ENCODE measurements at places on chromosomes 11 and 22.

DNA sequence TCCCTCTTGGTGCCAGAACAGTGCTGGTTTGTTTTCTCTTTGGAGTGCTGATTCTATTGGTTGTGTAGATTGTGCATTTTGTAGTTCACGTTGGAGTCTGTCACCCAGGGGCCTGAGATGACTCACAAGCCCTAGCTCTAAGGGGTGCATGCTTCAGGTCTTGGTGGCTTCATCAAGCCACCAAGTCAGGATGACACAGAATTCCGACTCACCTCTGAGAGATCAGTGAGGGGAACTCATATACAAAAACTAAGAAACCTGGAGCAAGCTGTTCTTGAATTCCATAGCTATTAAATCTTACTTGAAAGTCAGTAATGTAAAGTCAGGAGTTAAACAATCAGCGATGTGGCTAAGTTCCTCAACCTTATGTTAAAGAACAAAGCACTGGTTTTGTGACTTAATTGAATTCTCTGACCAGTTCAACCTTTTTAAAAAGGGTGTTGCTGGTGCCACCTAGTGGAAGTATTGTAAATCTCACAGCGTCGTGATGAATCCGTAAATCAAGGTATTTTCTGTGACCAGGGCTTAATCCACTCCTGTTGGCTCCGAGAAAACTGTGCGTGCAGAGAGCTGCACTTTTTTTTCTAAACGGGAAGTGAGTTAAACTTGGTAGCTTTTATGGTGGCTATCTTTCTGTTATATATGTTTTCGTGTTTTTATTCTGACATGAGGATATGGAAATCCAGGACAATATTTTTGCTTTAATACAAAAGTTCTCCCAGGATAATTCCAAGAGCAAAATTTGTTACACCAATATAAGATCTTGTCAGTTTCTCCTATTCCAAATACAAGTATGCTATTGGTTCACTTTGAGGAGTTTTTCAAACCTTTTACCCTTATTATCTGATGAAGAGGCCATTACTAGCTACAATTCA, 14.6 kb downstream of the MMP13 start:
- no peak for DNase-seq

DNA sequence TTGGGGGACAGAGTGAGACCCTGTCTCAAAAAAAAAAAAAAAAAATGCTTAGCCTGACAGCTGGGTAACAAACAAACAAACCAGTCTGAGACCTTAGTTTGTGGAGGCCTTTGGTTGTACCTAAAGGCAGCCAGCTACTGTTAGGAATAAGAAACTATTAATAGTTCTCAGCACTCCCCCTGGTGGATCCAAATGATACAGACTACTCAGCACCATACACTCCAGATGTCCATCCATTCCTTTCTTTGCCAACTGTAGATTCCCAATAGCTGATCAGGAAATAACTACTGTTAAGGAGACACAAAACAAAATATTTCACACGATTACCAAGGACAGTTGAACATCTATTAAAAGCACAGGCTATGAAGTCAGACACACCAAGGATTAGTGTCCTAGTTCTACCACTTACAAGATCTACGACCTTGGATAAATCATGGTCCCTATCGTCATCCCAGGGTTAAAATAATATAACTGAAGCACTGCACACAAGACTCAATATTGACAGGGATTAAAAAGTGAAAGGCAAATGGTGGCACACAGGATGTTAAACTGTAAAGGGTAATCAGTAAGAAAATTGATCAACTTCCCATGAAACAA, 17.2 kb downstream of the CLDN25 start:
- DNase-seq: no peak

GRCh38 chr11:46309814-46310259, 32.4 kb downstream of the CREB3L1 start:
- no peak for DNase-seq

GRCh38 chr22:45743687-45744086, 72.1 kb downstream of the ATXN10 start:
- DNase-seq: no peak

GRCh38 chr22:43743131-43743530, 69.0 kb downstream of the EFCAB6 start:
- DNase-seq: no peak

- no peak for DNase-seq
Observed at GRCh38 chr11:12599408-12600143, 74.6 kb upstream of the TEAD1 start.

GRCh38 chr11:9862981-9863380, 199.1 kb downstream of the SWAP70 start:
- no peak for DNase-seq

DNA sequence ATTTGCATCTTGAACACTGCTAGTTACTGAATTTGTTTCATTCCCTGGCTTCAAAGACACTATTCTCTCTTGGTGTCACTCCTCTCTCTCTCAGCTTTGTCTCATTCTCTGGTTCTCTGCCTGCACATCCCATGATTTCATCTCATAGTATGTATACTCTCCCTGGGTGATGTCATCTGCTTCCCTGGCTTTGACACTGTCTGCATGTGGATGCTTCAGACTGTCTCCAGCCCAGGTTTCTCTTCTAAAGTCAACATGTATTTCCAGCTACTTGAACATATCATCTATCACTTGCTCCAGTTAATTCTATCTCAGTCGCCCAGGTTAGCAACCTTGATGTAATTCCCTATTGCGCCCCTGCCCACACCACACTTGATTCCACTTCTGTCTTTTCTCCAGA, 9.3 kb upstream of the ACAT1 start:
- DNase-seq: no peak

GRCh38 chr22:47445716-47446290, 683.4 kb downstream of the TBC1D22A start:
- DNase-seq: no peak

DNA sequence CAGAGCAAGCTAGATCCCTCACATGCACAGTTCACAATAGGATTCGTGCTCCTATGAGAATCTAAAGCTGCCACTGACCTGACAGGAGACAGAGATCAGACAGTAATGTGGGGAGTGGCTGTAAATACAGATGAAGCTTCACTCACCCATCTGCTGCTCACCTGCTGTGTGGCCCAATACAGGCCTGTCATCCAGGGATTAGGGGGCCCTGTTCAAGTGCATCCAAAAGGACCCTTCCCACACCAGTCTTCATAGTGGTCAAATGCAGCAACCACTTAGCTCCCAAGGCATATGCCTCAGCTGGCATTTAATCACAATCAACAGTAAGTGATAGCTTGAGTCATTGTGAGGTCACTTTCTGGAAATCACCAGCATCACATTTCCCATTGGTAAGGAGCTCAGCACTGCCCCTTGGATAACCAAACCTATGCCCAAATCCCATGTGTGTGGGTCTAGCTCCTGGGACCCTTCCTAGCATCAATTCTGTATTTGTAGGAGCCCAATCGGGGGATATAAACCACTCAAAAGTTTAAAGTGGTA, 65.6 kb downstream of the OR4C45 start:
- DNase-seq: no peak

GRCh38 chr11:57426929-57427726, at the start of gene SLC43A3:
Gene SLC43A3, minus strand, starts transcription at chr11:57427121. Its CDS starts 949 bp downstream, at chr11:57426172.
- peak; percentile 26 for DNase-seq

- DNase-seq: no peak
Observed at GRCh38 chr11:46801694-46802470, 44.2 kb downstream of the CKAP5 start.

- DNase-seq: no peak
Observed at GRCh38 chr11:23974051-23974450, 522.8 kb upstream of the LUZP2 start.

- DNase-seq: no peak
Observed at GRCh38 chr11:47944632-47945031, 35.7 kb upstream of the PTPRJ start.

- no peak for DNase-seq
Observed at GRCh38 chr11:19450282-19450681, 209.5 kb upstream of the E2F8 start.

GRCh38 chr11:35150454-35150853, 11.5 kb downstream of the CD44 start:
- DNase-seq: no peak

- no peak for DNase-seq
Observed at GRCh38 chr11:134760299-134760698, 348.3 kb upstream of the B3GAT1 start.

DNA sequence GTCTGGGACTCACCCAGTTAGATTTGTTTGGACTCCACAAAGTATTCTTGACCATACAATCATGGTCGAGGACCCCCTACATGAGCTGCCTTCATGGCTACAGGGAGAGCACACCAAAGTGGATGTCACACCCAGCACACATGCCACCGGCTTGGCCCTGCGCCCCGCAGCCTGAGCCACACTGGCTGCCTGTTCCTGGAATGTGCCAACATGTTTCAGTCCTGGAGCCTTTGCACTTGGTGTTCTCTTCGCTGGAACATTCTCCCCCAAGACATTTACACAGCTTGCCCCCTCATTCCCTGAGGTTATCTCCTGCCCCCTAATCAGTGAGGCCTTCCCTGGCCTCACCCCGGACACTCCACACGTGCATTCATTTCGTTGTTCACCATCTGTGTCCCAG, 46.0 kb downstream of the PPARA start:
- no peak for DNase-seq

- no peak for DNase-seq
Observed at GRCh38 chr11:73059915-73060314, 82.2 kb downstream of the FCHSD2 start.

GRCh38 chr22:45090497-45090910, 73.2 kb upstream of the NUP50 start:
- DNase-seq: no peak

DNA sequence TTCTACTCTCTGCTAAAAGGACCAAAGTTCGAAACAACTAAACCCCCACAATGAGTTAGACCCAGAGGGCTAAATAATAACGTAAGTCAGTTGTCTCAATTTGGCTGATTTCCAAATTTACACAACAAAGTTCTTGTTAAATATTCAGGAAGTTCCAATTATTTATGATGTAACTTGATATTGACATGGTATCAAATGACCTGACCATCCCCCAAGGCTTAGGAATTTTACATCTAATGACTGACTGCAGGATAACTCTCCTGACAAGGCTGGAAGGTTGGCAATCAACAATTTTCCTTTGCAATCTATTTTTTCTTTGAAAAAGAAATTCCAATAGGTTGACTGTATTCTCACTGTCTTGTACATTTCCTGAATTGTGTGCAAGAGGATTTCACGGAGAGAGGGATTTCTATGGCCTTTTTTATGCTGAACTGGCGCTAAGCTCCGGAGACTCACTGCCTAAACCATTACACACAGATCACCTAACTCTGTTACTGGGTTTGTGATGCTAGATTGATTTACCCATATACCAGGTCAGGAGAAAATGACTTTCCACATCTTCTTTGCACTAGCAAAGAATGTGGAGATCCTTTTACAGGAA, 9.6 kb upstream of the CDON start:
- no peak for DNase-seq

GRCh38 chr11:68164437-68164836, 43.2 kb upstream of the CHKA start:
- DNase-seq: no peak

- no peak for DNase-seq
Observed at GRCh38 chr11:107688322-107688918, 23.4 kb downstream of the SLN start.

GRCh38 chr11:121383716-121384115, 68.4 kb upstream of the SORL1 start:
- DNase-seq: no peak

DNA sequence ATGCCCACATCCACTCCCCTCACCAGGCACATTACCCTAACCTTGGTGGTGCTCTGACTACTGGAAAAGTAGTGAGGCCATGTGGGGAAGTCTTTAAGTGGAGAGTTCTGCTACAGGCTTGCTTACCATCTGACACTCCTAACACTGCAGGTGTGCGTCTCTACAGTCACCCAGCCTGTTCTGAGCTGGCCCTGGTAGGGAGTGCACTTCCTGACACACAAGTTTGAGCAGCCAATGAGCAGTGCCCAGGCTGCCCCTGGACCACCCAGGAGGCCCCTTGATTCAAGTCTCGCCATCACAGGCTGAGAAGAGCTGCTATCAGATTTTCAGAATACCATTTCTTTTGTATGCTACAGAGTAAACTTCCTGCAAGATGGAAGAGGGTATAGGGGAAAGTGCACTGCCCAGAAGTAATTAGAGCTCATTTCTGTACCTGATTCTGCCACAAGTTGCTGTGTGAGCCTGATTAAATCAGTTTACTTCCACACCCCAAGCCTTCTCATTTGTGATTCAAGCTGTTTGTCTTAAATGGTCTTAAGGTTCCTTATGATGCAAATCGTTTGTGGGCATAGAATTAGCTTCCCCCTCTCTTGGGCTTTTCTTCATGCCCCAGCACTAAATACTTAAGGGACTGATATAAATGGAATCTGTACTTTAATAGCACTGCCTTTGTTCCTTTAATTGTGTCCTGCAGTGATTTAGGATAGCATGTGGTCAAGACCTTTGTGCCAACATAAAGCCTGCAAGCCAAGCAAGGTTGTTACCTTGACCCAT, 22.2 kb downstream of the OPCML start:
- no peak for DNase-seq

DNA sequence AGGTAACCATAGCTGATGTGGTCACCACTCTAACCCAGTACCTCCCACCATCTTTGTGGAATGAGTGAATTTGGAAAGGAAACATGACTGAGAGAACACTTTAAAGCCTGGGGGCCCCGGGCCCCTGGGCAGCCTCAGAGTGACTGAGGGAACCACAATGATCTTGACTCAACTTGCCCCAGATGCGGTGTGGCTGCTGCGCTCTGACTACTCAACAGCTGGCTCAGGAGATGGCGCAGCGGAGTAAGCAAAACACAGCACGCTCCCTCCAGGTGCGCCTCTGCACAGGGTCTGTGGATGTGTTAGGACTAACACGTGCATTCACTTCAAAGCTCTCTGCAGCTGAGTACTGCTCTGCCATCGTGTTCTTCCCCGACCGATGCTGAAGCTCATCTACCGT, 5.9 kb downstream of the RNF215 start:
- no peak for DNase-seq

- no peak for DNase-seq
Observed at GRCh38 chr11:93773045-93773477, 11.0 kb upstream of the MED17 start.

DNA sequence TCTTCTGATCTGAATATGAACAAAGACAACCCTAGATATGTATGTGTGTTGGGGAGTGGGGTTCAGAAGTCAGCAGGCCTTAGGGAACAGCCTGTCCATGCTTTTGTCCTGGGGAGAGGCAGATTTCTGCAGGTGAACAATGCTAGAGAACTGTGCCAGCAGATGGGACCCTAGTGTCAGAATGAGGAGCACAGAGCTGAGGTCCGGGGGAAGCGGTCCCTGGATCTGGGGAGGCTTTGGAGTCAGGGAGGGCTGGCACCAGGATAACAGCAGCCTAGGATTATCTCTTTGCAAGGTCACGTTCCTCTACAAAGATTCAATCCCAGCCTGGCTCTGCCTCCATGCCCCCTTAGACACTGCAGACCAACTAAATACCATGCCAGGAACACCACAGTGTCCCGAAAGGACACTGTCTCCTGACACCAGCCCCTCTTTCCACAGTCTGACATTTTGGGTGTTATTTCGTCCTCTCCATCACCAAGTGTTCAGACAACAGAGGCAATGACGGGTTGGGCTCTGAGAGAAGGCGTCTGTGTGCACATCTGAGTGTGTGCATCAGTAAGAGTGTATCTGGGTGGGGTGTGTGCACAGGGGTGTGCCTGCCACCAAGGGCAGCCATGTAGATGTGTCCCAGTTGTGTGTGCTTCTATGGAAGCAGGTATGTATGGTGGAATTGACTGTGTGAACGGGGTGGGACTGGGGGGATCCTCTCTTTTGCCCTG, 43.5 kb downstream of the EIF3F start:
- no peak for DNase-seq

Data from stimulated activated CD8-positive, alpha-beta memory T cell treated with anti-CD3 and anti-CD28 coated beads, Interleukin-7, amount 100 ng/mL, for 1 hour (primary cell).